Stomach (tissue), 19 donors: ENCODE measurements at places on chromosomes 5 and 9. TPM values are rescaled to one million over a fixed set of nuclear protein-coding genes. Genes with fewer than 3 reads are reported as not detected.
A peak's percentile ranks its signal among the peaks of the same experiment; 100 is the strongest.

The PIP5K1B gene
- total RNA-seq = 2.3 TPM

The PCDHGB4 gene
- 12.1 TPM for total RNA-seq

- DNase-seq = no peak
- no peaks in the 10 kb centered on the region for H3K27me3 ChIP-seq
- H3K27ac ChIP-seq = no peak overlapping the region
- H3K4me1 ChIP-seq = peaks cover 60% of the 10 kb centered on the region
- H3K4me3 ChIP-seq = no peak overlapping the region
These were observed 26.9 kb downstream of the CNOT6 start for GRCh38 chr5:180521101-180521500.

- H3K4me3 ChIP-seq = no peak overlapping the region
- peak; percentile 42 for DNase-seq
- H3K36me3 ChIP-seq = no peaks in the 10 kb centered on the region
- no peaks in the 10 kb centered on the region for H3K27me3 ChIP-seq
- peaks cover 76% of the 10 kb centered on the region for H3K4me1 ChIP-seq
These were observed 47.2 kb upstream of the DAB2IP start for GRCh38 chr9:121604242-121604641.

DNA sequence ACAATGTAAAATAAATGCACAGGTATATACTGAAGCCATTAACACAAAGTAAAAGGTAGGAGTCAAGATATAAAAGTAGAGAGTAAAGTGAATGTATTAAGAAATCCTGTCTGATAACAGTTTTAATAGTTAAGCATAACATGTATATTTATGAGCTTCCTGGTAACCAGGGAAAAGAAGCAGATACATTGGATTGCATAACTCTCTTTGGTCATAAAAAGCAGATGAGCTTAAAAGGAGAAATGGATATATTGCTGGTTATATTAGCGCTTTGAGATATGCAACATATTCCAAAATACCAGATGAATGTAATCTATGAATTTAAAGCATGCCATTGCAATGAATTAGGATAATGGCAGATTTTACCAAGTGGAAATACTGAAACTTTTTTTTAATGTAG lies 6.2 kb upstream of the TNFSF8 start:
- no peaks in the 10 kb centered on the region for H3K4me1 ChIP-seq
- H3K36me3 ChIP-seq = no peaks in the 10 kb centered on the region
- no peak overlapping the region for H3K4me3 ChIP-seq
- H3K27ac ChIP-seq = no peak overlapping the region
